ENCODE measurements at places on chromosomes 7 and 10.

DNA sequence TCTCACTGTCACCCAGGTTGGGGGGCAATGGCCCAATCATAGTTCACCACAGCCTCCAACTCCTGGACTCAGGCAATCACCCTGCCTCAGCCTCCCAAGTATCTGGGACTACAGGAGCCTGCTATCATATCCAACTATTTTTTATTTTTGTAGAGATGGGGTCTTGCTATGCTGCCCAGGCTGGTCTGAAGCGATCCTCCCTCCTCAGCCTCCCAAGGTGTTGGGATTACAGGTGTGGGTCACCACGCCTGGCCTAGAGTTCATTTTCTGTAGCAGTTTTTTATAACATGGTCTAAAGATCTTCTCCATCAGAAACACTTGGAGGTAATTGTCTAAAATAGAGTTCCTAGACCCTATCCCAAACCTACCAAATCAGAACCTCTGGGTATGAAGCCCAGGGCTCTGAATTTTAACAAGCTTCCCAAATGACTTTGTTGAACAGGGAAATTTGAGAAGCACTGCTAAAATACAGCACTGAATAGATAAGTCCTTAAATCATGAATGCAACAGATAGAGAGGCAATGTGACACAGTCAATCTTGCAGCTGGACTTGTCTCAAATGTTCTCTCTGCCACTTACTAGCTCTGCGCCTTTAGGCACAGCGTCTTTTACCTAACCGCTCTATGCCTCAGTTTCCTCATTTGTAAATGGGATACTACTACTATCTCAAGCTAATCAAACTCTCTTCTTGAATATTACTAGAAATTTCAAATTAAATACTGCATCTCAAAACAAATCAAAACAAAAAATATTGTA is 63.7 kb downstream of the CYTH3 start:
- DNase-seq = no peak

DNA sequence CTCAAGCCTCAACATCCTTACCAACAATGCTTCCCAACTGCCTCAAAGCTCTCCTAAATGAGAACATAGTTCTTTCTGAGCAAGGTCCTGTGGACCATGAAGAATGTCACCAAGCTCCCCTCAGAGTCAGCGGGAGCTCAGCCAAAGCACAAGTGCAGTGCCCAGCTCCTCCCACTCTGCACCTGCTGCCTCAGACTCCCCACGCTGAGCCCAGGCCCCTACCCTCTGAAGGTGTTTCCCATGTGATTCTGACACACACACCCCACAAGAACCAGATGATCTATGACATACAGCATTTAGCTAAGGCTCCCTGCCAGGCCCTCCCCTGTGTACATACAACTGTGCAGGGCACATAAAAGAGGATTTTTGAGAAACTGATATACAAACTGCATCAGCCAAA is 19.2 kb downstream of the ERCC6 start:
- DNase-seq = no peak

GRCh38 chr7:18475488-18475887 is 20.1 kb upstream of the HDAC9 start:
- DNase-seq = no peak

- no peak for DNase-seq
Observed at GRCh38 chr7:93938293-93938692, 16.8 kb downstream of the GNG11 start.

GRCh38 chr7:156994417-156994816 is 16.0 kb downstream of the MNX1 start:
- no peak for DNase-seq

- no peak for DNase-seq
Observed at GRCh38 chr7:158369290-158369689, 218.3 kb downstream of the PTPRN2 start.

DNA sequence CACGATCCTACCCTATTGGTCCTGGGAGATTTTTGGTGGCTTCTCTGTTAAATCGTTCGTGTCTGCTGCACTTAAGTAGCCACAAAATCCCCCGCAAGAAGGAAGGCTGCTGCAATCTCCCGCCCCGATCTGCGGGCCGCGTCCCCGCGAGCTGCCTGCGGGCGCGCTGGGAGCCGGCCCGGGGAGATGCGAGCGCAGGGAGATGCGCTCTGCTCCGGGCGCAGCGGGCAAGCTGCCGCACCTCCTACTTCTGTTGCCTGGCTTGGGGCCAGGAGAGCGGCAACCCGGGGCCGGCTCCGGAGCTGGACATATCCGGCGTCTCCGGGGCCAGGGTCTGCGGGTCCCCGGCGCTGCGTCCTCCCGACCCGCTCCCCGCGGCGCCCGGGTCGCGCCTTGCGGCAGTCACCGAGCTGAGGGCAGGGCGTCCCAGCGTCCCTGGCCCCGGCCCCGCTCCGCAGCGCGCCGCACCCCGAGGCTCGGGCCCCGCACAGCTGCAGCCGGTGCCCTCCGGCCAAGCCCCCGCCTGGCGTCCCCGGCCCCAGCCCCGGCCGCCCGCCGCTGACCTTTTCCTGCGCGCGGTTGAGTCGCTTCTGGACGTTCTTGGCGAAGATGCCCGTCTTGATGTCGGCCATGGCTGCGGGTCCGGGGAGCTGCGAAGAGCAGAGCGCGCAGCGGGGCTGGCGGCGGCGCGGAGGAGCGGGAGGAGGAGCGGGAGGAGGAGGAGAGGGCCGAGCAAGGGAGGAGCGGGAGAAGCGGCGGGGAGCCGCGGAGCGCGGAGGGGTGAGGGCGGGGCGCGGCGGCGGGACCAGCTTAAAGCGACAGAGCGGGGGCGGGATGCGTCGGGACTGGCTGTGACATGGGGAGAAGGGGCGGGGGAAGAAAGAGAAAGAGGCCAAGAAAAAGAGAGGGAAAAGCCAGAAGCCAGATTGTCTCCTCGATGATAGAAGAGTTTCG is at the start of gene AMPH:
AMPH (minus strand) TSS at position 654 of the 954 bp plus-strand sequence; CDS start at position 632, 22 bp downstream.
- no peak for DNase-seq

DNA sequence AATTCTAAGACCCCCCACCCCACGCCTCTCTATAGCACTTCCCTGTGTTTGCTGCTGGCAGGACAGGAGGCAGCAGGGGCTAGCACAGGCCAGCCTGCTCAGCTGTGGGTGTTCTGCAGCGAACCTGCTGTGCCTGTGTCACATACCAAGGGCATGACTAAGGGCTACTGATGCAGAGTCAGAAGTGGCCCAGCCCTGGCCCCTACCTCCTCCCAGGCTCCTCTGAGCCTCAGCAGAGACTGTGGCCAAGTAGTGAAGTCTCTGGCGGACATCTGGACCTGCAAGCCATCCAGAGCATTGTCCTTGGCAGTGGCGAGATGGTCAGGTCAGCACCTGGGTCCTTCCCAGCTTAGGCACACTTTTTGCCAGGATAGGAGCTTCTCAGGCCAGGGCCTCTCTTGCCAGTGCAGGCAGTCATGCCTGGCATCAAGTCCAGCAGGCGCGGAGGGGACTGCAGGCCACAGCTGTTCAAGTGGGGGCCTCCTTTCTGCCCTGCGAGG is 116.3 kb upstream of the RET start:
- DNase-seq = no peak

- DNase-seq = no peak
Observed at GRCh38 chr7:26293569-26294308, 2.1 kb downstream of the SNX10 start.

- no peak for DNase-seq
Observed at GRCh38 chr10:63421591-63421990, 44.2 kb downstream of the JMJD1C start.
